Progenitor cell of endocrine pancreas (in vitro differentiated cells): ENCODE measurements at places on chromosomes 3 and 15.

DNA sequence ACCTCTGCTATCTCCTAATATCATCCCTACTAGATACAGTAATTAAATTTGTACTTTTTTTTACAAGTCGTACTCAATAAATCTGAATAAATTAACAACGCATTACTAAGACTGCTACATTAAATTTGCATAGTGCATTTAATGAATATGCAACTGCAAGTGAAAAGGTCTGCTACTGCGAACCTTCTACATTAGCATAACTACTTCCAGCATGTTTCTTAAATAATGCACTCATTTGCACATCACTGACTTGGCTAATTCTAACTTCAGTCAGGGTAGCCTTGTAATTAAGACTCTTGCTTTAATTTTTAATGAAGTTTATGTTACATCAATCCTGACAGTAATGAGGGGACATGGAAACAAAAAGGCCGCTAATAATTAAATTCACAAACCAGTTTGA, 98.9 kb upstream of the FOXB1 start:
- no peak for DNase-seq

DNA sequence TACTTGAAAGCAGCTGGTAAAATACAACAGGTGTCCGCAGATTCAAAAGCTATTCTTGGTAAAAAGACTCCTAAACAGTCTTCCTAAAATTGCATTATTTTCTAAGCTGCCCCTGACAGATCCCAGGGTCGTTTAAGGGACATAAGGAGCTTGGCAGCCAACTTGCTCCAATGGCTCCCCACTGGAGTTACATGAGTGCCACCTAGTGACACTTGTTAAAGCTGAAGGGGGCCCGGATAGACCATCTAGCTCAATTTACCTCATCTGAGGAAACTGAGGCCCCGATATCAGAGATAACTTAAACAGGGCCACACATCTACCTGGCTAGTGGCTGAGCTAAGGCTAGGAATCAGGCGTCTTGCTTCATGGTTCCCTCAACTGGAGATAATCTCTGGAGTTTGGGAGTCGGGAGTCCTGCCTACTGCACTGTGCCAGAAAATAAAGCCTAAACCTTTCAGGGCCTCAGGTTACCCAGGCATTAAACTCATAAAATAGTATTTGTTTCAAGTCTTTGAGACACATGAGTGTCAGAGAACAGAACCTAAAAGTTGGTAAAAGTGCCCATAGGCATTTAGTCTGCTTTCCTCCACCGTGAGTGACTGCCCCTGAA, 6.5 kb upstream of the TBC1D23 start:
- peak; percentile 22 for DNase-seq

DNA sequence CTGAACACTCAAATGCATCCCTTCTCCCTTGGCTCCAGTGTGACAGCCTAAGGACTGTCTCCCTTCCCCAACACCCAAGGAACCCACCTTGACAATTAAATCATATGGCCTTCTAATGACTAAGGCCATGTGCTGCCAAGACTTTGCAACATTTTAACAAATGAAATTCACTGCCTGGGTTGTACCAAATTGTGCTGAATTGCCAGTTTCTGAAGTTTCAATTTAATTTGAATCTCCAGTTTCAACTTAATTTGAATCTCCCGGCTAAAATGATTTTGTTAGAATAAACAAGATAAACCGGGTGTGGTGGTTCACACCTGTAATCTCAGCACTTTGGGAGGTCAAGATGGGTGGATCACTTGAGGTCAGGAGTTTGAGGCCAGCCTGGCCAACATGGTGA, 72.4 kb upstream of the RAP2B start:
- DNase-seq: no peak

DNA sequence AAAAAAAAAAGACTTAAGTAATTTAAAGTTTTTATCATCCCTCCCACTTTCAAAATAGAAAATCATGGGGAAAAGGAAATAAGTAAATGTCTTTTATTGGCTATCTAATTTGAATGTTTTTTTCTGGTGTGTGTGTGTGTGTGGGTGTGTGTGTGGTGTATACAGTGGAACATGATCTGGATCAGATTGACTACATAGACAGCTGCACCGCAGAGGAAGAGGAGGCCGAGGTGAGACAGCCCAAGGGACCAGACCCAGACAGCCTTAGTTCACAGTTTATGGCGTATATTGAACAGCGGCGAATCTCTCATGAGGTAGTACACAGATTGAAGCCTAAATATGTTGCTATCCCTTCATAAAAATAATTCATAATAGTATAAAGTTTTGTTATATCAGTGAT, 44.5 kb downstream of the LRCH3 start:
- DNase-seq: no peak

DNA sequence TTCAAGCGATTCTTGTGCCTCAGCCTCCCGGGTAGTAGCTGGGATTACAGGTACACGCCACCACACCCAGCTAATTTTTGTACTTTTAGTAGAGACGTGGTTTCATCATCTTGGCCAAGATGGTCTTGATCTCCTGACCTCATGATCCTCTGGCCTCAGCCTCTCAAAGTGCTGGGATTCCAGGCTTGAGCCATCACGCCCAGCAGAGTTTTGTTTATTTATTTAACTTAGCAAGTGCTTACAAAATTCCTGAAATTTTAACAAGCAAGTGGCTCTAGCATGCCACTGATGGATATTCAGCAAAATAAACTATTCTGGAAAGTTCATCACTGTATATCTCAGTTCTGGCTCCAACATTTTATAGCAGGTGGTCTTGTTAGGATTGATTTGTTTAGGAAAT, 585.9 kb downstream of the OTOL1 start:
- DNase-seq: no peak

DNA sequence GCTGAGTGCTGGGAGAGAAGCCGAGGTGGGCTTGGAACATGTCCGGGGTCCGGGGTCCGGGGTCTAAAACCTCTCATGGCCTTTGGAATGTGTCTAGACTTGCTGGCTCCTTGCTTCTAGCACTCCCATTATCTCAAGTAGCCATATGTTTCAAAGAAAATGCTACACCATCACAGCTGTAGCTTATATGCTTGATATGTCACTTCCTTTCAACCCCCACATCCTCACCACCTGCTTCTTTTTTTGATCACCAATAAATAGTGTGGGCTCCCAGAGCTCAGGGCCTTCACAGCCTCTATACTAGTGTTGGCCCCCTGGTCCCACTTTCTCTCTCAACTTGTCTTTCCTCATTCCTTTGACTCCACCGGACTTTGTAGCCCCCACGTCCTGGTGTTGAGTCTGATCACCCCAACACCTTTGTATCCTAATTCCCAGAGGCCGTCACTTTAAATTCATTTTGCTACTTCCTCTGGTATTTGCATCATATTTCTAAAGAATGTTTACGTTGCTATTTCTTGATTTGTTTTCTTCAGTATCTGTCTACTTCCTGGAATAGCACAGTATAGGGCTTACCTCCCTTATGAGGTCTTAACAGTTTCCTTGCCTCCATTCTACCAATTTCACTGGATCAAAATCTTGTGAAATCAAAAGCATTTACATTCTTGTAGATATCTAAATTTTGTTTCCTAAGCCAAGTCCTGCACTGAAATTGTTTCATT, 71.9 kb upstream of the CHRNB4 start:
- DNase-seq: no peak

GRCh38 chr3:127420829-127421228, 133.0 kb upstream of the PRR20G start:
- no peak for DNase-seq

GRCh38 chr3:71916747-71917369, 131.9 kb upstream of the PROK2 start:
- no peak for DNase-seq

DNA sequence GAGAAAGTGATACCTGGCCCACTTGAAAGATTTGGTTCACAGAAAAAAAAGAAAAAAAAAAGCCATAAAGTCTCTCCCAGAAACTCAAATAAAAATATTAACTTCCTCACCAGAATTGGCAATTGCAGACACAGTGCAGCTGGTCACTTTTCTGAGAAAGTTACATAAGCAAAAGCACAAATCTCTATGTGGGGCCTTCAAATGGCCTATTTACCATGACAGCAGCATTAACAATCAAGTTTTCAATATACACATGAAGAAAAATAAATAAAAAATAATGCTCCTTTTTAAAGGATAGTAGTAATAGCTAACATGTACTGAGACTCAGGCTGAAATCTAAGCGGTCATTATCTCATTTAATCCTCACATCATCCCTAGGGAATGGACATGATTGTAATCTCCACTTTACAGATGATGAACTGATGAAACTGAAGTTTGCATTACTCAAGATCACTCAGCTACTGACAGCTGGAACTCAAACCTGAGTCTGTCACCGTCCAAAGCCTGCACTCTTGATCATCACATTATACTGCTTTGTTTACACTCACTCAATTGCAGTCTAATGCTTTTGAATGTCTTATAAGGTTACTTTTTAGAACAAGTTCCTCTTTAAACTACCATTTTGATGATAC, 3.3 kb downstream of the NPTN start:
- no peak for DNase-seq

- no peak for DNase-seq
Observed at GRCh38 chr3:58101499-58102389, 93.5 kb downstream of the FLNB start.

- no peak for DNase-seq
Observed at GRCh38 chr3:95905182-95905581, 909.2 kb upstream of the EPHA6 start.

- no peak for DNase-seq
Observed at GRCh38 chr3:66991459-66991858, 6.6 kb upstream of the KBTBD8 start.

DNA sequence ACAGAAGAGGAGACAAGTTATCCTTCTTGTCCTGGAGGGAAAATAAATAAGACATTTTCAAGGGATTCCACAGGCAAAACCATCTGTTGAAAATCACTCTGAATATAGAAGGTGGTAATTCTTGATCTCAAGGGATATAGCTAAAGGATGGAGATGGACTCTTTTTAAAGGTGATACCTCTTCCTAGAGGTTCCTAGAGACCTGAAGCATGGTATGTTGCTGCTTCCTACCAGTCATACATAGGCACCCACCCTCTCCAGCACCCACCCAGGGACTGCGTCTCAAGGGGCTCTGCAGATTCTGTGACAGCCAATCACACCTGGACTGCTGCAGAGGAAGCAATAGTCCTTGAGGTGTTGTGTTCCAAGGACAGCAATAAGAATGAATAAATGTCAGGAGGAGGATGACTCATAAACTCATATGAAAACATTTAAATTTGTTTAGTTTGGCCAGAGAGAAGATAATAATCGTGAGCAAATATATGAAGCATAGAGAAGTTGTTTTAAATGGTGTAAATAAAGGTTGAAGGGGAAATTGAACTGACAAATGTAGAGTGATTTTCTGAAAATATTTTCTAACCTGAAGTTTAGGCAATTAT, 741.6 kb upstream of the CBLB start:
- DNase-seq: no peak

DNA sequence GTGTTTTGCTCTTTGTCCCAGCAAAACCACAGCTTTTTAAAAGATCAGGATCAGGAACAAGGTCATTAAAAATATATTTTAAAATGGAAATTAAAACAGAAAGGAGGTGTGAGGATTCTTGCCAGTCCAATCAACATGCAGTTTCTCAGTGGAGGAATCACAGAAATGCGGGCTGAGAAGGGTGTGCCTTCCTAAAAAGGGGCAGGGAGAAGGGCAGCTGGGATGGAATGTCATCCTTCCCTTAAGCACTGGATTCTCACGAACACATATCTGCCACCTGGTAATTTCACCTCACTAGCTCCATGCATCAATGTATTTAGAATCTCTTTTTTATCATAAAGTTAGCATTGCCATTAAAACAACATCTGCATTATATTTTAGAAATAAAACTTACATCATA, 21.4 kb downstream of the ABI3BP start:
- no peak for DNase-seq

GRCh38 chr3:149339931-149340309, 6.5 kb upstream of the TM4SF18 start:
- DNase-seq: no peak

- no peak for DNase-seq
Observed at GRCh38 chr3:106640353-106640752, 736.9 kb upstream of the CCDC54 start.

DNA sequence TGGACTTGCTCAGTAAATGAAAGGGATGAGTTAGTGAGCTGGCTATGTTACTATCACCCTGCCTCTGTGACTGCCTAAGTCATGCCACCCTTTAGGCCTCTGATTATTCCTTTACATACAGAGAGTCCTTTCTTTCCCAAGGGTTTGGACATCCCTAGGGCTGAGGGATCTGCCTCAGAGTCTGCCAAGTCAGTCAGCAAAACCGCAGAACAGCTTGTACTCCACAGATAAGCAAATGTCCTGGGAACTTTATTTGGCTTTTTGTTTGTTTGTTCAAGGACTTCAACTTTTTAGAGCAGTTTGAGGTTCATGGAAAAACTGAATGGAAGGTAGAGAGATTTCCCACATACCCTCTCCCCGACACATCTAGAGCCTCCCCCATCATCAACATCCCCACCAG, 82.6 kb upstream of the TRIM42 start:
- DNase-seq: no peak

- no peak for DNase-seq
Observed at GRCh38 chr15:41851167-41851523, 12.5 kb downstream of the PLA2G4B start.

GRCh38 chr3:107430996-107431245, 53.7 kb downstream of the CCDC54 start:
- DNase-seq: no peak

DNA sequence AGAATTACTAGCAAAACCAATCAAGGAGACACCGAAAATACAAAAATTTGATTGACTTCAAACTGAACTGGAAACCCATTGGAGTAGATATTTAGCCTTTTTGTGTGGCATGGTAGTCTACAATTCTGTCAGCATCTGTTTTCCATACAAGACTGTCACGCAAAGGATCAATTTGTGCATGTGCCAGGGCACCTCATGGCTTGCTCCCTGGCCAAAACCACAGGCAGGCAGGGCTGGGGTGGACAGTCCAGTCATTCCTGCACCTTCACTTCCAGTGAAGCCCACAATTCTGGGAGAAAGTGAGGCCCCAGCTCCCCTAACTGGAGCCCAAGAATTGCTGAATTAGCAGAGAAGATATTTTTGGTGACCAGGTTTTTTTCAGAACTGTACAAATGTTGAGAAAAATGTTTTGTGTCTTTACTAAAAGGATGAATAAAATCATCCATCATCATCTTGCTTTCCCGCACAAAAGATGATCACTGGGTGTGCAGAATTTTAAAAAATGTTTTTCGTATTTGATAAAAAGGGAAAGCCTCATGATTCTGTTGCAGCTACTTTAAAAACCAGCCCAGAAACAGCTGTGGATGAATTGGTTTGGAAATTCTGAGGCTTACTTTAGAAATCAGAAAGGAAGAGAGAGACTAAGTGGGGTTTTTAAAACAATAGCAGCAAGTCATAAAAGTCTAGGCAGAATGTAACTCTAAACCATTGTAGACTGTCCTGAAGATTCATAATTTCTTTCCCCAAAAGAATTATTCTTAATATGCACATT, 86.4 kb downstream of the PCCB start:
- DNase-seq: no peak
